ENCODE measurements at places on chromosomes 6 and 20.

GRCh38 chr6:116168148-116168547 lies 42.2 kb upstream of the COL10A1 start:
- DNase-seq = no peak
- H3K4me1 ChIP-seq = no peaks in the 10 kb centered on the region
- no peaks in the 10 kb centered on the region for H3K27me3 ChIP-seq
- H3K36me3 ChIP-seq = no peaks in the 10 kb centered on the region

- no peak overlapping the region for H3K4me3 ChIP-seq
- H3K36me3 ChIP-seq = no peaks in the 10 kb centered on the region
- H3K27me3 ChIP-seq = peaks cover 57% of the 10 kb centered on the region
- no peak overlapping the region for H3K27ac ChIP-seq
Measured at GRCh38 chr20:37449276-37449675, 71.8 kb upstream of the NNAT start.

DNA sequence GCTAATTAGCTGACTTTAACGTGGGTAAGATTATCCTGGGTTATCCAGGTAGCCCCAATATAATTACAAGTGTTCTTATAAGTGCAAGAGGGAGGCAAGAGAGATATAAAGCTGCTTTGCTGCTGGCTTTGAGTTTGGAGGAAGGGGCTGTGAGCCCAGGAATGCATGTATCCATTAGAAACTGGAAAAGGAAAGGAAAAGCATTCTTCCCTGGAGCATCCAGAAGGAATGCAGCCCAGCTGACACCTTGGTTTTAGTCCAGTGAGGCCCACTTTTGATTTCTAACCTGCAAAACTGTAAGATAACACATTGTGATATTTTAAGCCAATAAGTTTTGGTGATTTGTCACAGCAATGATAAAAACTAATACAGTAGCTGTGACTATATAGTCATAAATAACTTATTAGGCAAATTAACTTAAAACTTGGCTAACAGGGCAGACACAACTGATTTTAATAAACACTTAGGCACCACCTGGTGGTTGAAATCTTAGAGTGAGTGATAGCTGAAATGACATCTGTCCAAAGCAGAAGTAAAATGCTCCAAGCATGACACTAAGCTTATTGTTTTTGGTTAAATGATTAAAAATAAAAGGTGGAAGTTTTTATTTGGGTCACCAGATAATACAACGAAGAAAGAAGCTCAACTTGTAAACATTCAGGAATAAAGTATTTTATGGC lies 35.6 kb downstream of the ADGRF4 start:
- H3K36me3 ChIP-seq = no peaks in the 10 kb centered on the region
- no peaks in the 10 kb centered on the region for H3K4me1 ChIP-seq
- H3K27ac ChIP-seq = no peak overlapping the region

DNA sequence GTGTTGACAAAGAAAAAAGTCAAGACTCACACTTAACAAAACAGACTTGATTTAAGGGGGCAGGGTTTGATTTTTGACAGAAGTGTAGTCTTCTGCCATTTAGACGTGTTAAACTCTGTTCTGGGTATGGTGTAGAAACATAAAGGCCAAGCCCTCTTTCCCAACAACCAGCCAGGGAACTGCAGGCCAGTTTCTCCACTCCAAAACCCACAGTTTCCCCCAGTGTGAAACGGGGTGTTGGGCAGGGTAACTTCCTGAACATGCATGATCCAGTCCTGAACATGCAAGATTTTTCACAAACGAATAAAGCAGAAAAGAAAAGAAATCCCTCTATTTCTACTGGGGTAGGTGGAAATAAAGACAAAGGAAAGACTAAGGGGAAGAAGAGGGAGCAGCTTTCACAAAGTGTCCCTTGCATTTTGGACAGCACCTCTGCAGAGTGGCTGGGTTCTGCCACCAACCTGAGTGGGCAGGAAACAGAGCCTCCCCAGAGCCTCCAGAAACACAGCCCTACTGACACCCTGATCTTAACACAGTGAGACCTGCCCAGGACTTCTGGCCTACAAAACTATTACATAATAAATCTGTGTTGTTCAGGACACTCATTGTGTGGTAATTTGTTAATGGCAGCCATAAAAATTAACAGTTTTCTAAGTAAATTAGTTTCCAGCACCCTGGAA lies 7.5 kb downstream of the APMAP start:
- H3K27me3 ChIP-seq = no peaks in the 10 kb centered on the region
- no peak overlapping the region for H3K4me3 ChIP-seq
- no peak for DNase-seq
- no peaks in the 10 kb centered on the region for H3K4me1 ChIP-seq
- peaks cover 10% of the 10 kb centered on the region for H3K36me3 ChIP-seq

DNA sequence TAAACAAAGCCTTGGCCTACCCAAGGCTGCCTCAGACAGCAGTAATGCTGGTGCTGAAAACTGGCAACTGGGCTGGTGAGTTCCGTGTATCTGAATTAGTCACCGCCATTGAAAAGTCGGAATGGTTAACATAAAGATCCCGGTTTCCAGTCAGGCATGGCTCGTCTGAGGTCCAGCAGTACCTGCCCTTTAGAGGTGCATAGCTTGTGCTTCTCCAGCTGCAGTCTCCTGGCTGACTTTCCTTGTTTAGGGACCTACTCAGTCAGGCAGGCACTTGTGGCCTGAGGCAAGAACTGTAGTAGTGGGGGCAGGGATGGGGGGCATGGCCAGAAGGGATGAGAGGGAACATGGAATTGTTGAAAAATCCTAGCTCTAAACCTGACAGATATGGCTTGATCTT lies 101.6 kb downstream of the FYN start:
- peaks cover 1% of the 10 kb centered on the region for H3K4me1 ChIP-seq
- H3K27me3 ChIP-seq = no peaks in the 10 kb centered on the region
- no peak overlapping the region for H3K4me3 ChIP-seq
- no peak for DNase-seq

GRCh38 chr20:5172903-5173463 lies 46.2 kb downstream of the CDS2 start:
- H3K4me1 ChIP-seq = peaks cover 11% of the 10 kb centered on the region
- no peaks in the 10 kb centered on the region for H3K27me3 ChIP-seq
- H3K36me3 ChIP-seq = peaks cover 17% of the 10 kb centered on the region

- no peaks in the 10 kb centered on the region for H3K4me1 ChIP-seq
- H3K36me3 ChIP-seq = no peaks in the 10 kb centered on the region
- H3K4me3 ChIP-seq = no peak overlapping the region
- no peak overlapping the region for H3K27ac ChIP-seq
- no peak for DNase-seq
Measured at GRCh38 chr6:135282395-135282794, 101.3 kb downstream of the MYB start.

DNA sequence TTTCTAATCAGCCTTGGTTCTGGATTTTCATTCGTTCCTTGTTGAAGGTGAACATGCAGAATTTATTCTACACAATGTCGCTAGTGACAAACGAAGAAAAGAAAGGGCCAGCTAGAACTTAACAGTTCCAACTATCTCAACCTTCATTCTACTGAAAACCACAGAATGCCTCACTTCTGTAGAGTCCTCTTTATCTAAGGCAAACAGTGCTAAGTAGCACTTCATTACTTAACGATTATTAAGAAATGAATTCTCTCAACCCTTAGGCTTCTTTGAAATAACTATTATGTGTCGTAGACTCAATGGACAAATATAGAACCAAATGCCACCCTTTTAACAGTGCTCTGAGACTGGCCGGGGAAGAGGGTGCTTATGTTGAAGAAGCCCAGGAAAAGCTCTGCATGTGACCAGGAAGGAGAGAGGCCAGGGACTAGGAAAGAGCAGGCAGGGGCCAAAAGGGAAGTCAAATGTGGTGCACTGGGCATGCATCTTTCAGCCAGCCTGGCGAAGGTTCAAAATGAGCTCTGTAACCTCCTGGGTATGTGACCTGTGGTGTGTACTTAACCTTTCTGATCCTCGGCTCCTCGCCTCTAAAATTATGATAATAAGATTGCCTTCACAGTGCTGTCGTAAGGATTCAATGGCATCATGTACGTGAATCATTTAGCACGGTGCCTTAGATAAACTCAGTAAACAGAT lies 55.4 kb upstream of the BMP2 start:
- peaks cover 2% of the 10 kb centered on the region for H3K27me3 ChIP-seq
- DNase-seq = no peak
- H3K27ac ChIP-seq = no peak overlapping the region
- no peaks in the 10 kb centered on the region for H3K36me3 ChIP-seq
- H3K4me1 ChIP-seq = peaks cover 19% of the 10 kb centered on the region
- H3K4me3 ChIP-seq = no peak overlapping the region

- H3K4me1 ChIP-seq = peaks cover 3% of the 10 kb centered on the region
- H3K27ac ChIP-seq = no peak overlapping the region
- no peaks in the 10 kb centered on the region for H3K27me3 ChIP-seq
- H3K4me3 ChIP-seq = no peak overlapping the region
- no peaks in the 10 kb centered on the region for H3K36me3 ChIP-seq
- no peak for DNase-seq
Measured at GRCh38 chr6:73655341-73655917, 1.6 kb upstream of the SLC17A5 start.

DNA sequence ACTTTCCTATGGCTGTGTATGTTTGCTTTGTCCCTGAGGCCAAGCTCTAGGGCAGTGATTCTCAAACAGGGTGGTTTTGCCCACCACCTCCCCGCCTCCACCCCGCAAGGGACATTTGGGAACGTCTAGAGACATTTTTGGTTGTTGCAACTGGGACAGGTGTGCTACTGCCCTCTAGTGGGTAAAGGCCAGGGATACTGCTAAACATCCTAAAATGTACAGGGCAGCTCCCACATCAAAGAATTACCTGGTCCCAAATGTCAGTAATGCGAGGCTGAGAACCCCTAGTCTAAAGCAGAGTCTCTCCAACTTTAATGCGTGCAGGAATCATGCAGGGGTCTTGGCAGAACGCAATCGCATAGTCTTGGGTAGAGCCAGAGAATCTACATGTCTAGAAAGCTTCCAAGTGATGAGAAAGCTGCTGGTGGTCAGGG lies 5.1 kb downstream of the KCNS1 start:
- H3K27me3 ChIP-seq = peaks cover 37% of the 10 kb centered on the region

DNA sequence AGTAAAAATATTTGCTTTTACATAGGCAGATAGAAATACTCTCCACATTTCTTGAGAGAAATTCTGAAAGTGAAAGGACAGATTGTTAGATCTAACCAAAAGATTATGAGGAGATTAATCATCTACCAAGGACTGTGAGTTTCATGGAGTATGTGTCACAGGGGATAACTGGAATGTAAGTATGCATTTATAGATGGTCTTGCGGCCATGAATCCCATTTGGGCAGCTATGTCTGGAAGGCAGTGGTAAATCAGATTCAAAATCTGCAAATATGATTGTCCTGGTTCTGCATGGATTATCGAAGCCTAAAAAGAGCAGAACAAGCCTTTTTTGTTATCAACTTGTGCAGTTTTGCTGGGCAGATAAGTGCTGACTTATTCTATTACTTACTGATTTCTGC lies 293.8 kb downstream of the RFPL4B start:
- no peak overlapping the region for H3K27ac ChIP-seq
- H3K36me3 ChIP-seq = no peaks in the 10 kb centered on the region
- H3K27me3 ChIP-seq = no peaks in the 10 kb centered on the region
- H3K4me3 ChIP-seq = no peak overlapping the region

GRCh38 chr6:110593637-110594036 lies 117.2 kb upstream of the SLC22A16 start:
- no peaks in the 10 kb centered on the region for H3K27me3 ChIP-seq
- no peak overlapping the region for H3K27ac ChIP-seq
- no peak for DNase-seq
- H3K36me3 ChIP-seq = no peaks in the 10 kb centered on the region

- no peaks in the 10 kb centered on the region for H3K27me3 ChIP-seq
- no peaks in the 10 kb centered on the region for H3K36me3 ChIP-seq
Measured at GRCh38 chr6:89985751-89986493, 91.7 kb downstream of the GJA10 start.

DNA sequence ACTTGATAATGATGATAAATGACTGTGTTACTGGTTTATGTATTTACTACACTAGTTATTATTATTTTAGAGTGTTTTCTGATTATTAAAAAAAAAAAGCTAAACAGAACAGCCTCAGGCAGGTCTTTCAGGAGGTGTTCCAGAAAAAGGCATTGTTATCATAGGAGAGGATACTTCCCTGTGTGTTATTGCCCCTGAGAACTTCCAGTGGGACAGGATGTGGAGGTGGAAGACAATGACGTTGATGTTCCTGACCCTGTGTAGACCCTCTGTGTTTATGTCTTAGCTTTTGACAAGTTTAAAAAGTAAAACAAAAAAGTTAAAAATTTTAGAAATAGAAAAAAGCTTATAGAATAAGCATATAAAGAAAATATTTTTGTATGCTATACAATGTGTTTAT lies 49.1 kb downstream of the NCOA7 start:
- no peaks in the 10 kb centered on the region for H3K27me3 ChIP-seq
- no peaks in the 10 kb centered on the region for H3K36me3 ChIP-seq
- no peak overlapping the region for H3K27ac ChIP-seq

- H3K4me3 ChIP-seq = no peak overlapping the region
- no peak overlapping the region for H3K27ac ChIP-seq
- H3K27me3 ChIP-seq = no peaks in the 10 kb centered on the region
- no peaks in the 10 kb centered on the region for H3K36me3 ChIP-seq
Measured at GRCh38 chr6:75853806-75854205, 104.8 kb downstream of the MYO6 start.

GRCh38 chr6:167974640-167975344 lies 22.7 kb upstream of the KIF25 start:
- H3K4me1 ChIP-seq = peaks cover 4% of the 10 kb centered on the region
- H3K36me3 ChIP-seq = no peaks in the 10 kb centered on the region
- peaks cover 2% of the 10 kb centered on the region for H3K27me3 ChIP-seq

DNA sequence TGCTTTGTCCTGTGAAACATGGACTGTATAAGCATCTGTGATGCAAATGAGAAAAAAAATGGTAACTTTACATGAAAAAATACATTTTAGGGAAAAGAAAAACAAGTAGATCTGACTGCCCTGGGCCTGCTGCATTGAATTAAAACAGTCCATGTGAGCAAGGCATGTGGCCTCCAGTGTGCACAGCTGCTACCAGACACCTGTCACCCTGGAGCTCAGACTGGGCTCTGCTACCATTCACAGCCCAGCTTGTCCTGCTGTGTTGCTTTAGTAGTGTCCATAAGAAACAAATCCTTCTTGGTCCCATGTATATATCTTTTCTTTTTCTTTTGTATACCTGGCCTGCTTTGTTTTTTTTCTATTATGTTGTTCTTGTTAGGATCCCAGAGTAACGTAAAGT lies 315.9 kb downstream of the NKAIN2 start:
- no peak for DNase-seq
- H3K4me1 ChIP-seq = no peaks in the 10 kb centered on the region
- no peak overlapping the region for H3K4me3 ChIP-seq
- H3K36me3 ChIP-seq = no peaks in the 10 kb centered on the region

DNA sequence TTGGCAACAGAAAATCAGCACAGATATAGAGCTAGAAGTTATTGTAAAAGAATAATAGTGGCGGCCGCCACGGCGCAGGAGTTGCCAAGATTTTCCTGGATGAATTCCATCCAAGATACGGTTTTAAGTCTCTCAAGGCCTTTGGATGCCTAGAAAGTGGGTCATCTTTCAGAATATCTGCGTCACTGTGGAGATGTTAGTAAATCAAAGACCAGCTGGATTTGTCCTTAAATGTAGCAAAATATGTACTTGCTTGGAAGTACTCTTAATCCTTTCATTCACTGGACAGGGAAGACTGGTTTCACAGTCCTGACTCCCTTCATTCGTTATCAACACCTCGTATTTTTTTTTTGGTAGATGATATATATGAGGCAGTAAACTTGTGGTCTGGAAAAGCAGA lies 83.0 kb downstream of the SLC22A3 start:
- H3K27ac ChIP-seq = no peak overlapping the region
- no peaks in the 10 kb centered on the region for H3K27me3 ChIP-seq
- no peak overlapping the region for H3K4me3 ChIP-seq
- DNase-seq = peak; percentile 85

GRCh38 chr20:63311186-63311832 lies 18.3 kb downstream of the COL20A1 start:
- no peaks in the 10 kb centered on the region for H3K36me3 ChIP-seq
- H3K27ac ChIP-seq = no peak overlapping the region
- H3K4me3 ChIP-seq = no peak overlapping the region

- H3K27ac ChIP-seq = no peak overlapping the region
- no peaks in the 10 kb centered on the region for H3K36me3 ChIP-seq
- H3K27me3 ChIP-seq = no peaks in the 10 kb centered on the region
Measured at GRCh38 chr6:34393191-34393965, 909 bp upstream of the NUDT3 start.
